ENCODE measurements at places on chromosomes 7 and 10.

DNA sequence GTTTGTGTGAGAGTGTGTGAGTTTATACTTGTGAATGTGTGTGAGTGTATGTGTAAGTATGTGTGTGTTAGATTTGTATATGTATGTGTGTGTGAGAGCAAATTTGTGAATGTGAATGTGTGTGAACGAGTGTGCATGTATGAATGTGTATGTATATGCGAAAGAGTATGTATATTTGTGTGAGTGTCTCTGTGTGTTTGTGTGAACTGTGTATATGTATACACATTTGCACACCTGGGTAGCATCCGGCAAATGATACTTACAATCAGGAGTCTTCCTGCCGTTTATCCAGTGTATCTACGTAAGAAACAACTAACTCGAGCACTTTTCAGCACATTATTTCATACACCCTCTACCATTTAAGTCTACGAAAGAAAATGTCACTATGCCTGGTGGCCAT, 487.4 kb downstream of the TNS3 start:
- no peak for DNase-seq

GRCh38 chr7:34603711-34604444, 54.1 kb upstream of the NPSR1 start:
- DNase-seq, result no peak

GRCh38 chr10:129048513-129048912, 418.5 kb upstream of the MGMT start:
- no peak for DNase-seq

DNA sequence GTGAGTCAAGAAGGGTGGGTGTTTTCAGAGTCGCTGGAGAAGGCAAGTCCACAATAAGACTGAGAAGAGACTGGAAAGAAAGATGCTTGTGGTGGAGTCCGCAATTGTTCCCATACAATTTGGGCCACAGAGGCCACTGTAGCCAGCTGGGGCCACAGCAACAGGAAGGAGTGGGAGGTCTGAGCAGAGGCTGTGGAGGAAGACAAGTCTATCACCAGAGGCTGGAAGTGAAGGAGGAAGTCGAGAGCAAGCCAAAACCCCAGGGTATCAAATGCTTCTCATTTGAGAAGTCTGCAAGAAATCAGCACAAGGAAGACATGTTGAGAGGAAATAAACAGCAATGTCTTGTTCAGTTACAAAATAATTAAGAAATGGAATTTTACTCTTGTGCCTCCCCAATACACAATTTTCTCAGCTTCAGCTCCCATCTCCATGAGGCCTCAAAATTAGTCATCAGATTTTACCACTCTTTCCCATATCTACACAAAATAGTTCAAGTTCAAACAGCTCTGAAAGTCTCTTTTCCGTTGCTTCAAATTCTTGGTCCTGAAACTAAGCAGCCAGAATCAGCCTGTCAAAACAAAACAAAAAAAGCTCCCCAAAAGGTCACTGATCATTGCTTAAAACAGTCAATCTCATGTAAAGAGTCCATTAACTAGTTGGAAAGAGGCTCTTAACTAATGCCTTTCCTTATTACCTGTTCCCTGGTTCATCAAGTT, 31.6 kb downstream of the SLC16A12 start:
- DNase-seq, result no peak

- DNase-seq, result no peak
Measured at GRCh38 chr10:70593513-70593890, 9.0 kb downstream of the PRF1 start.

DNA sequence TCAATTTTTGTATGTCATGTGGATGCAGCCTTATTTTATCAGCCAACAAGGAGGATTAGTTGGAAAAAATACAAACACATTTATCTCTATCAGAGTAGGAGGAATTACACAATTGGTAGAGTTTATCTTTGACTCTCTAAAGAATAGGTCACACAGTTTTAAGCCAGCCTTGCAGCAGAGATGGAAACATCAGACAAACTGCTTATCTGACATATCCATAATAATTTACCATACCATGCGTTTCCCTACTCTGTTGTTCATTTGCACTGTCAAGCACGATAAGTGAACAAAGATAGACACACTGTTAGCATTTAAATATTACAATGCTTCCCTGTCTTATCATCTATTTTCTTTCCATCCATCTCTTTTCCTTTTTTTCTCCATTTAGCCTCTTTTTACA, 283.7 kb upstream of the SMIM30 start:
- DNase-seq, result no peak

DNA sequence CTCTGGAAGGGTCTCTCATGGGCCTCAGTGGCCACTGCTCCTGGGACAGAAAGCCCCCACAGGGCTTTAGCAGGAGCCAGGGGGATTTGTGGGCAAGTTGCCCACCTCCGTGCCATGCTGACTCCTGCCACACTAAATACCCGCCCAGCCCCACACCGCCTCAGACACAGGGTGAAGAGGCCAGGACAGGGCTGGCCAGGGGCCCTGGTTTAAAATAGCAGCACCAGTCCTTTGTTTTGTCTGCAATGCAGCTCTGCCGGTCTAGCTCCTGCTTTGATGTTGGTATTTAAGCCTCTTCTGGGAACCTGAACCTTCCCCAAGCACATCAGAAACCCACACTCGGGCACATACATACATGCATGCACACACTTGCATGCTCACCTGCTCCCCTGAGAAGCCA, 14.4 kb upstream of the TNRC18 start:
- no peak for DNase-seq

DNA sequence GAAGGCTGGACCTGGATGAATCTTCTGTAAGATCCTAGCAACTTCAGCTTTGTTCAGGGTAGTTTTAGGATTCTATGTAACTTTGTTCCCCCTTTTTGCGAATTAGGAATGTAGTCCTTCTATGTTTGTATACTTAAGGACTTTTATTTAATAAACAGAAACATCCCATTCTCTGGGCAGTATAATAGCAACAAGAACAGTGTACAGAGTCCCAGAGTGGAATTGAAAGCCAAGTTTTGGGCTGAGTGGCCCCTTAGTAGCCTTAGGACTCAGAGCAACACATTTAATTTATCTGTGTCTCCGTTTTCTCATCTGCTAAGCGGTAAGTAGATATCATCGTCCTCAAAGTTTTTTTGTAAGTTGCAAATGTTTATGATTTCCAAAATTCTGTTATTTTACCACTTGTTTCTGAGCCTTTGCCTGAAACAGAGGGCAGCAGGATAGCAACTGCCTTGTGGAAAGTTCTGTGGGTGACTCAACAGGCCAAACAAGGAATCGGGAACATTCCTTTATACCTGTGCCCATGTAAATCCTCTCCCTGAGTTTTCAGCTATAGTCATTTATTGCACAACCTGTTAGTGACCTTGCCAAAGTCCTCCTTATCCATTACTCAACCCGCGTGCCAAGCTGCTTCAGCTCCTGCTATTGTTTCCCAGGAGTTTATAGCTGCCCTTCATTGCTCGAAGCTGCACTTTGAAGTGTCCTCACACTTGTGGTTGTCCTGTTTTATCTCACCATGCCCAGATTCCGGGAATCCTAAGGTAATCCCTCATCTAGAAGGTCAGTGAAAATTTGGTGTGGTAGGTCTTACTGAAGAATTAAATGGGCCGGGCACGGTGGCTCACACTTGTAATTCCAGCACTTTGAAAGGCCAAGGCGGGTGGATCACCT, 199.1 kb upstream of the AHR start:
- no peak for DNase-seq

GRCh38 chr10:4835494-4835918, 9.5 kb downstream of the AKR1E2 start:
- DNase-seq, result no peak

GRCh38 chr10:70271996-70272924, 11.5 kb downstream of the NPFFR1 start:
- no peak for DNase-seq

DNA sequence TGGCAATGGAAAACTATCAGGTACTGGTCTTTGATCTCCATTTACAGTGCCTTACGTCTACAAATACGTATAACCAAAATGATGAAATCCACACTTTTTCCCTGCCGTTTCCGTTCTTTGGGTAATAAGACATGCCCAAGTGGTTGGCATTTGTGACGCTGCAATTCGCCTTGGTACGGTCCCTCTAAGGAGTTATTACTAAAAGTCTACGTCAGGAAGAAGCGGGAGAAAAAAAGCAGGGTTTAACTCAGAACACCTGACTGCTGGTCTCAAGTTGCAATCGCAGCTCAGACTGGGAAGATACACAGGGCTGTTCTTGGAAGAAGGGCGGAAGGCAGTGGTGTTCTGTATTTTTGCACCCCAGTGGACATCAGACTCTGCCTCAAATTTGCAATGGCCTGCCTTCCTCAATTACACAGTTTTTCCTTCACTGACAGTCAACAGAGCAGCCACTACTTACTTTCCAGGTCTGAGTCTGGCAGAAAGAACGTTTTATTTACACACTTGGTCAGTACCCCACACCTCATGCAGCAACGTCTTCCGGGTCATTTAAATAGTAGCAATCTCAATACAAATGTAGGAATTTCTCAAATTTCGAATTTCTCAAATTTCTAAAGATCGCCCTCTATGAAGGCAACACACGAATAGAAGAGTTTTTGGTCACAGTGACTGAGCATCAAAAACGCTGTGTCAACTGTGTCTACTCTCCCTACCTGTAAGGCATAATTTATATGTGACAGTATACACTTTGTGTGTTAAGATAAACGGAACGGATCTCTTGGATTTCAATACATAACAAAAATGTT, 2.1 kb downstream of the BAIAP2L1 start:
- DNase-seq, result no peak

DNA sequence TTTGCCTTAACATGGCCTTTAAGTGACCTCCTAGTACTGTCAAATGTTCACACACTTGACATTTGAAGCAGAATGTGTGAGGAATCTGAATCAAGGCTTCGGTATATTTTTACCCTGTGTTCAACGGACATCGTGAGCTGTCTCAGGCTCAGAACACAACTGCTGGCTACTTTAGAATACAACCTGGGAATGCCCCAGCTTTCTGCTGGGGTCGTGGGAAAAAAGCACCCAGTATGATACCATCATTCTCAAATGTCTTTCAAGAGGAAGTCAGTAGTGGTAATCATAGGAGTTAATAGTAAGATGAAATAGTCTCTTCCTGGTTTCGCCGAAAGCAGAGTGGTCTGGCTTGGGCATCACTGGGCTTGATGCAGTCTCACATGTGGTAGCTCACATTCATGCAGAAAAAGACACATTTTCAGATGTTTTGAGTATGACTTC, 67.2 kb downstream of the CREB5 start:
- no peak for DNase-seq

- no peak for DNase-seq
Measured at GRCh38 chr10:421170-421569, 268.3 kb downstream of the DIP2C start.

DNA sequence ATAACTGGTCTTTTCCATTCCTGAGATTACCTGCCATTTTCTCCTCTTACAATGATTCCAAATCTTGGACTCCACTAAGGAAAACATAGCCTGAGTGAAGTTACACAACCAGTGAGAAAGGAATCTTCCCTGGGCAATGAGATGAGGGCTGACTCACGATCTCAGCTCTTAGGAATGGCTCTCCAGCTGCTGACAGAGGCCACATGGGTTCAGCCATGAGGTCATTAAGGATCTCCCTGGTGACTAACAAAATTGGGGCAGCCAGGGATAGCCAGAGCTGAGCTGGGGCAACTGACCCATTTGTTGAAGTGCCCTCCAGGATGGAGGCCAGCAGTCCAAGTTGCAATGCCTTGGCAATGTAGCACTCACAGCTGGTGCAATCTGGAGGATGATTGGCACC, 78.7 kb upstream of the MKLN1 start:
- DNase-seq, result no peak

DNA sequence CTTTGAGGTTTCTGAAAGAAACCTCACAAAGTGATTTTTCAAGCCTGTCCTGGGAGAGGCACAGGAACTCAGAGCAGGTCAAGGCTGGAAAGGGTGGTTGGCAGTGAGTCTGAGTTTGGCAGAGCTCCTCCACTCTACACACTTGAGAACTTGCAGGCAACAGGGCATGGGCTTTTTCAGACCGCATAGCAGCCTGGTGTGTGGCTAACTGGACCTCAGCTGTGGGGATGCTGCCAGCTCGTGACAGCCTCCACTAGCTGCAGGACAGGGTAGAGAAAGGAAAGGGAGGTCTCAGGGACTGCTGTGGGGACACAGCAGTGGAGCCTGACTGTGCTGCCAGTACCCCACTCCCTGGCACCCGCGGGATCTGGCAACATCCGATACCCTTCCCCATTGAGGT, 2.6 kb downstream of the CDHR1 start:
- DNase-seq, result no peak

- DNase-seq, result no peak
Measured at GRCh38 chr7:83796760-83797159, 147.8 kb upstream of the SEMA3E start.

DNA sequence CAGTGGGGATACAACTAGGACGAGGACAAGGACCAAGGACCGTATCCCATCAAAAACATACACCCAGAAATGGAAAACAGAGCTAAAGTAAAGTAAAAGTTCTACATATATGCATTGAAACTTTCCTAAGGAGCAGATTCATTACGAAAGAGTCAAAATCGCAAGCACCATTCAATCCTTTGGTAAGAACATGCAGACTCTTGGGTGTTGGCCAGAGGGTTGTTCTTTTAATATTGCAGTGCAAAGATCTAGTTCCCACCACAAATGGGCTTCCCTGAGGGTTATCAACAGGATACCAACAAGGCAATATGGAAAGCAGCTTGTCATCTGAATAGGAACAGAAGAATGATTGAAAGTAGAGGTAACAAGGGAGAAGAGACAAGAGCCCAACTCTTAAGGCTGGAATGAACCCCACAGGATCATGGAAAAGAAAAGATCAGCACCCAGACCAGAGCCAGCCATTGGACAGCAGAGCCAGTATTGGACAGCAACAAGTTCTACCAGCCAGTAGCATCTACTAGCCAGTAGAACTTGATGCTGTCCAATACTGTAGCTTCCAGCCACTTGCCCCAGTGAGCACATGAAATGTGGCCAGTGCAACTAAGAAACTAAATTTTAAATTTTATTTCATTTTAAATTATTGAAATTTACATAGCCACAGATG, 66.0 kb downstream of the OSBPL3 start:
- DNase-seq, result no peak

- no peak for DNase-seq
Measured at GRCh38 chr7:107926481-107926880, 35.5 kb downstream of the DLD start.

DNA sequence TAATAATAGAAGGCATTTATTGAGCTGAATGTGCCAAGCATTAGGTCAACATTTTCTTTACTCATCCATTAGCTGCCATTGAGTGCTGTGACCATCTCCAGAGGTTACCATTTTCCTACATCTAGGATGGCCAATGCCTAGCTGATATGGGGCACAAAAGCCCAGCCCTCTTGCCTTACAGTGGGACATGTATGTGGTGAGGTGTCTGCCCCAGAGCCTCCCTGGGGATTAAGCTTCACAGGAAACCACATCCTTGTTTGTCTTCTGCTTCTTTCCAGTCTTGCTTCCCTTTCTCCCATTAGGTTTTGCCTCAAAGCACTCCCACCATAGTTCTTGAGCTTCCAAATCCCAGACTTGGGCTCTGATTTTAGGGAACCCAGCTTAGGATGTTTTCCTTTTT, 258.7 kb downstream of the SORCS3 start:
- no peak for DNase-seq

- DNase-seq, result no peak
Measured at GRCh38 chr7:71019706-71020105, 112.2 kb upstream of the GALNT17 start.

GRCh38 chr10:82267465-82267864, 392.5 kb downstream of the NRG3 start:
- no peak for DNase-seq

GRCh38 chr10:104639590-104640338, 1.3 kb upstream of the SORCS3 start:
- DNase-seq, result no peak

Data from stimulated activated naive CD4-positive, alpha-beta T cell treated with Interleukin-2 at 50 U/mL for 16 hours (primary cell).